Daoy (cell line): ENCODE measurements at places on chromosomes 2 and 18. TPM values are rescaled to one million over a fixed set of nuclear protein-coding genes. Genes with fewer than 3 reads are reported as not detected.

Gene LCT
- 0.40 TPM in 1 of 2 replicates, not detected in the other for total RNA-seq

Gene SLC4A1AP
- 46.3 and 51.6 TPM in 2 replicates for total RNA-seq

Gene MSH2
- total RNA-seq, result 75.1 and 105 TPM in 2 replicates

Gene HDLBP
- 244 and 258 TPM in 2 replicates for total RNA-seq
